ENCODE measurements at places on chromosomes 5 and 9. TPM values are rescaled to one million over a fixed set of nuclear protein-coding genes. Genes with fewer than 3 reads are reported as not detected.

DNA sequence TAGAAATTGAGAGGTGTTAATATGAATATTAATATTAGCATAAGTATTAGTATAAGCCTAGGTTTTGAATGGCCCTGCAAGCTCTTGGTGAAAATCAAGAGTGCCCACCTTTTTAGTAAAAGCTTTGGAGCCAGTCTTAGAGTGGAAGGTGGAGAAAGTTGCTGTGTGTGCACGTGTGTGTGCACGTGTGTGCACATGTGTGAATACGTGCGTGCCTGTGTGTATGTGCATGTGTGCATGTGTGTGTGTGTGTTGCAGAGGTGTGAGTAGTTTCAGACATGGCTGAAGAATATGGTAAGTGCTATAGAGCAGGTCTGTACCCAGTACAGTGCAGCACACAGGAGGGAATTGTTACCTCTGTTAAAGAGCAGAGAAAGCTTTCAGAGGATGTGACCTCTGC is 74.3 kb downstream of the BOD1 start:
- H3K27me3 ChIP-seq: no peaks in the 10 kb centered on the region
- H3K4me1 ChIP-seq: no peaks in the 10 kb centered on the region
- no peak overlapping the region for H3K4me3 ChIP-seq

GRCh38 chr5:30287890-30288289 is 905.6 kb upstream of the CDH6 start:
- H3K27me3 ChIP-seq: no peaks in the 10 kb centered on the region
- H3K36me3 ChIP-seq: no peaks in the 10 kb centered on the region
- DNase-seq: no peak
- no peak overlapping the region for H3K27ac ChIP-seq
- H3K4me1 ChIP-seq: no peaks in the 10 kb centered on the region

DNA sequence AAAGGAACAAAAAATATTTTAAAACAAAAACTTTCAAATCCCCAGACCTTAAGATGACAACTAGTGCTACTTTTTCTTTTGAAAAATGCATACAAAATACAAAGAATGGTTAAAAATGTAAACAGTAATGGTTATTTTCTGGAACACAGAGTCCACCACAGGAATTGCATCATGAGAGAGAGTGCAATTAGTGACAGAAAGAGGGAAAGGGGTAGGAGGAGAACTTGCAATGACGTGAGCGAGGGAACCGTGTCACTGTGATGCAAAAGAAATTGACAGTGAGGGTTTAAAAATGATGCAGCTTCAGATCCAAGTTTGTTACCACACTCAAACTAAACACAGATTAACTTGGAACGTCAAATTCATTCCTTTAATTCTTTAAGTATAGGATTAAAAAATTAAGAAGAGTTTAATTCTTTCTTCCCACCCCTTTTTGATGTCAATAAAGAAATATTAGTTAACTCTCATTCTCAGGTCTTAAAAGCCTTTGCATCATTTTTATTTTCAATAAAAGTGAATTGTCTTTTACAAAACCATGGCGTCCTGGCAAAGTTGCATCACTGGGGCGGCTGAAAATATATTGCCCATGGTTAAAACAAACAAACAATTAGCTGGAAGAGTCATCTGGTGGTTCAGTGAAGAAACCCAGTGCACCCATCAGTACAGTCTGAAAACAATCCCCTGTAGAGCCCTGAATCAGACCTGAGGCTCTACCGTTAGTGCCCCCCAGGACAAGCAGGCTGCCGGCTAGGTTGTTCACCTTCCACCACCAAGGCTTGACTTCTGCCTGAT is 39.5 kb downstream of the MACROH2A1 start:
- no peaks in the 10 kb centered on the region for H3K27me3 ChIP-seq
- H3K4me3 ChIP-seq: no peak overlapping the region
- H3K4me1 ChIP-seq: no peaks in the 10 kb centered on the region
- no peaks in the 10 kb centered on the region for H3K36me3 ChIP-seq

DNA sequence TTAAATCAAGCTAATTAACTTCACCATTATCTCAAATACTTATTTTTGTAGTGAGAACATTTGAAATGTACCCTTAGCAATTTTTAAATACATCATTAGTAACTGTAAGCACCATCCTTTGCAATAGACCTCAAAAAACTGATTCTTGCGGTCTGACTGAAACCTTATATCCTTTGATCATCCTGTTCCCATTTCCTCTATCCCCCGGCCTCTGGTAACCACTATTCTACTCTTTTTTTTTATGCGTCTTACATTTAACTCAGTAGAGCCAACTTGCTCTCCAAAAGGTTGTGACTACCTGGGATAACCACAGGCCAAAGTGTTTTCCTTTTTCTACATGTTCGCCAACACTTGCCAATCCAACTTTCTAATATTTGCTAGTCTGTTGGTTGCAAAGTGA is 106.1 kb downstream of the IRX1 start:
- no peaks in the 10 kb centered on the region for H3K4me1 ChIP-seq
- H3K27ac ChIP-seq: no peak overlapping the region
- H3K36me3 ChIP-seq: no peaks in the 10 kb centered on the region

DNA sequence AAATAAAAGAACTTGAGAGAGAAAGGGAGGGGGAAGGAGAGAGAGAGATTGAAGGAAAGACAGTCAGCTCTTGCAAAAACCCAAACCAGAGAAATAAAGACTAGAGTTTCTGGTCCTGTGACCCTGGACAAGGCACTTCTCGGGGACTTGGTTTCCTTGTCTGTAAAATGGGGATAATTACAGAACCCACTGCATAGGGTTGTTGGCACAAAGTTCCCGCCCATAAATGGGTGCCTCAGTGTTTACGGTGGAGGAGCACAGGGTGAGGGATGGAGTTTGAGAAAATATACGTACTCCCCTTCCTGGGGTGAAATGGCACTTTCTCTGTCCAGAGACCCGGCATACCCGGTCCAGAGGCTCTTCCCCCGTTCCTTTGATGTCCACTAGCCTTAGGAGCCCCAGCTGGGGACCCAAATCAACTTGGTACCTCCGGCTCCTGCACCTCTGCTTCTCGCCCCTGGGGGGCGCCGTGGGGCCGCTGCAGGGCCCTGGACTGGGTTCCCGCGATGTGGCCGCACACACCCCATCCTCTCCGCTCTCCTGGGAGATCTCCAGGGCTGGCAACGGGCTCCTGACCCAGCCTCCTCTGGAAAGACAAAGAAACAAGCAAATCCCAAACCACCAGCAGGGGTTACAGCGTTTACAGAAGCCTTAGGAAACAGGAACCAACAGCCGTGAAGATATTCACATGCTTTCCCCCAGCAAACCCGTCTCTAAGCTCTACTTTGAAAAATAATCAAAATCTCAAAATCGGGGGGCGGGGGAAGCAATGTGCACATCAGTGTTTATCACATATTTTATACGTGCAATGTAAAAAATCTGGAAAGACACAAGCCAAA is 26.3 kb downstream of the PTGES start:
- H3K36me3 ChIP-seq: no peaks in the 10 kb centered on the region
- no peak overlapping the region for H3K4me3 ChIP-seq
- no peaks in the 10 kb centered on the region for H3K27me3 ChIP-seq
- H3K27ac ChIP-seq: no peak overlapping the region

- no peaks in the 10 kb centered on the region for H3K36me3 ChIP-seq
- H3K4me3 ChIP-seq: no peak overlapping the region
- no peaks in the 10 kb centered on the region for H3K27me3 ChIP-seq
- H3K27ac ChIP-seq: no peak overlapping the region
- peak; percentile 43 for DNase-seq
Measured at GRCh38 chr9:113808391-113809358, 67.4 kb upstream of the ZNF618 start.

GRCh38 chr5:89087128-89087527 is 204.1 kb upstream of the MEF2C start:
- no peak overlapping the region for H3K4me3 ChIP-seq
- DNase-seq: no peak
- no peaks in the 10 kb centered on the region for H3K36me3 ChIP-seq
- H3K27ac ChIP-seq: no peak overlapping the region
- H3K27me3 ChIP-seq: no peaks in the 10 kb centered on the region

DNA sequence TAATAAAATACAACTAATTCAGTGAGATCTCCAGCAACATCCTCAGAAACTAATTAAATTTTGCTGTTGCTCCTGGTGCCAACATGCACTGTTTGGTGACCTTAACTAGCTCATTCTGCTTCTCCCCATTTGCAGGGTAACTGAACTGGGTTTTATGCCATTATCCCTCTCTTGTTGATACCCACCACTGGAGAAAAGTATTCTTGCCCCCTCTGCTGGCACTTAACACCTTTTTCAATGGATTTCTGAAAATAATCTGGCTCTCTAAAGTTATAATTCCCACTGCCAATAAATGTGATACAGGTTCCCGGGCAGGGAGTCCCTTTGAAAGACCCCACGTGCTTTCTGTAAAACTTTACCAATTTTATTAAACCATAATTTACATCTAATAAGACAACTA is 394.3 kb downstream of the OSTF1 start:
- H3K27ac ChIP-seq: no peak overlapping the region
- no peaks in the 10 kb centered on the region for H3K27me3 ChIP-seq
- no peak overlapping the region for H3K4me3 ChIP-seq
- H3K4me1 ChIP-seq: no peaks in the 10 kb centered on the region
- DNase-seq: no peak

GRCh38 chr5:78295035-78295961 is 800 bp upstream of the AP3B1 start:
- peak overlapping the region; percentile 94 for H3K27ac ChIP-seq
- no peaks in the 10 kb centered on the region for H3K27me3 ChIP-seq
- DNase-seq: peak; percentile 73
- peak overlapping the region; percentile 50 for H3K4me3 ChIP-seq
- H3K4me1 ChIP-seq: peaks cover 24% of the 10 kb centered on the region

DNA sequence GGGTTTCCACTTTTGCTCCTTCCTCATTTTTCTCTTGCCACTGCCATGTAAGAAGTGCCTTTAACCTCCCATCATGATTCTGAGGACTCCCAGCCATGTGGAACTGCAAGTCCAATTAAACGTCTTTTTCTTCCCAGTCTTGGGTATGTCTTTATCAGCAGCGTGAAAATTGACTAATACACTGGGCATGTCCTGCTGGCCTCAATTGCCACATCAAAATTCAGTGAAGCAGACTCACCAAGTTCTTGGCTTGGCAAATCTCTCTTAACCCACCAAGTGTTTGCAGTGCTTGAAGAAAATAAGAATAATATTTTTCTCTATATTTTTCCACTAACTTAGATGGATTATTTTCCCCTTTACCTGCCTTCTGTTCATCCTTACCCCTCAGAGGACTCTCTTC is 212.0 kb downstream of the BRINP1 start:
- no peaks in the 10 kb centered on the region for H3K4me1 ChIP-seq
- H3K4me3 ChIP-seq: no peak overlapping the region
- DNase-seq: no peak

GRCh38 chr5:100792781-100793180 is 110.3 kb downstream of the ST8SIA4 start:
- no peak overlapping the region for H3K27ac ChIP-seq
- H3K4me3 ChIP-seq: no peak overlapping the region
- H3K4me1 ChIP-seq: peaks cover 7% of the 10 kb centered on the region
- no peaks in the 10 kb centered on the region for H3K36me3 ChIP-seq

- peak overlapping the region; percentile 44 for H3K27ac ChIP-seq
- no peaks in the 10 kb centered on the region for H3K27me3 ChIP-seq
- no peak overlapping the region for H3K4me3 ChIP-seq
- peaks cover 15% of the 10 kb centered on the region for H3K4me1 ChIP-seq
- no peaks in the 10 kb centered on the region for H3K36me3 ChIP-seq
- DNase-seq: peak; percentile 69
Measured at GRCh38 chr5:95631991-95632675, 12.2 kb downstream of the GPR150 start.

- DNase-seq: no peak
- H3K27me3 ChIP-seq: no peaks in the 10 kb centered on the region
- no peak overlapping the region for H3K4me3 ChIP-seq
- no peaks in the 10 kb centered on the region for H3K36me3 ChIP-seq
- H3K27ac ChIP-seq: no peak overlapping the region
Measured at GRCh38 chr5:10145923-10146401, 103.7 kb downstream of the ATPSCKMT start.

- no peaks in the 10 kb centered on the region for H3K36me3 ChIP-seq
- no peaks in the 10 kb centered on the region for H3K27me3 ChIP-seq
- no peak overlapping the region for H3K27ac ChIP-seq
- H3K4me3 ChIP-seq: no peak overlapping the region
Measured at GRCh38 chr5:17000291-17000939, 64.3 kb upstream of the MYO10 start.

GRCh38 chr5:9549941-9550340 is 4.1 kb upstream of the SEMA5A start:
- no peak for DNase-seq
- peaks cover 11% of the 10 kb centered on the region for H3K4me1 ChIP-seq
- H3K27me3 ChIP-seq: no peaks in the 10 kb centered on the region
- H3K27ac ChIP-seq: no peak overlapping the region
- H3K4me3 ChIP-seq: no peak overlapping the region
- peaks cover 10% of the 10 kb centered on the region for H3K36me3 ChIP-seq

- no peaks in the 10 kb centered on the region for H3K27me3 ChIP-seq
- no peak overlapping the region for H3K27ac ChIP-seq
- DNase-seq: no peak
- no peak overlapping the region for H3K4me3 ChIP-seq
- H3K4me1 ChIP-seq: peaks cover 10% of the 10 kb centered on the region
Measured at GRCh38 chr9:68775003-68775730, 70.1 kb downstream of the PIP5K1B start.

DNA sequence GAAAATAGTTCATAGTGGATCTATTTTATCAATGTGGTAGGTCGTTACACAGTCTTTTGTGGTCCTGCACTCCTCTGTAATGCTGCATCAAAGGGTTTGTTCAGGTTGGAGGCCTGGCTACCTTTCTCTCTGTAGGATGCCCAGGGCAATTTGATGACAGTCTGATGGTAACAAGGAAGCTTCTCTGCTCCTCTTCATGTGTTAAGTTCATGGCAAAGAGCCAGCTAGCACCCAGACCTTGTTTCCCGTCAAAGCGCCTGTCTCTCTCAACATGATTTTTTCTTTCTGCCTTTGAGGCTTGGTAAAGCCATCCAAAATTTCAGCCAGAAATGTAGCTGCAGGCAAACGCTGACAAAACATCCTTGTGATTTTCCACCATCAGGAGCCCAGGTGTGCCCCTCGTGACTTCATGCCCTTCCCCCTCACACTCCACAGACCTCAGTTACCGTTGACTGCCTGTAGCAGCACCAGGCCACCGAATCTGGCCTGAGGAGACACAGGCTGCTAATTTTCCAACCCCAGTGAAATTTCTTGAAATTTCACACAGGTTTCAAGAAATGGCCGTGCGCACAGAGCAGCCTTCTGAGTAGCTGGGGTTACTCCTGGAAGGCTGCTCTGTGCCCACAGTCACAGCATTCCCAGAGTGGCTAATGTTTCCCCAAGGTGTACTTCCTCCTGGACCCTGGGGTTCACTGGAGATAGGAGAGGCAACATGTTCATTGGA is 292.7 kb downstream of the CWC27 start:
- no peak for DNase-seq
- no peak overlapping the region for H3K4me3 ChIP-seq
- H3K4me1 ChIP-seq: no peaks in the 10 kb centered on the region
- H3K27me3 ChIP-seq: no peaks in the 10 kb centered on the region
- no peaks in the 10 kb centered on the region for H3K36me3 ChIP-seq

The RNF183 gene
- not detected for total RNA-seq

The SPINK4 gene
- total RNA-seq: not detected

The PLEKHG4B gene
- total RNA-seq: 1.3 TPM

The NUTM2F gene
- not detected for total RNA-seq

The SIT1 gene
- 0.26 TPM for total RNA-seq

The NOXA1 gene
- total RNA-seq: 12.9 TPM

The TMEM141 gene
- 52.1 TPM for total RNA-seq

The TERT gene
- not detected for total RNA-seq

The PCDHGA5 gene
- total RNA-seq: 5.6 TPM

Measured in body of pancreas (tissue), 4 donors.